ENCODE measurements at places on chromosomes 1 and 21.

- DNase-seq = no peak
Measured at GRCh38 chr1:77197351-77197750, 21.9 kb downstream of the PIGK start.

GRCh38 chr1:242522996-242523718, 1.3 kb downstream of the PLD5 start:
- DNase-seq = peak; percentile 2

DNA sequence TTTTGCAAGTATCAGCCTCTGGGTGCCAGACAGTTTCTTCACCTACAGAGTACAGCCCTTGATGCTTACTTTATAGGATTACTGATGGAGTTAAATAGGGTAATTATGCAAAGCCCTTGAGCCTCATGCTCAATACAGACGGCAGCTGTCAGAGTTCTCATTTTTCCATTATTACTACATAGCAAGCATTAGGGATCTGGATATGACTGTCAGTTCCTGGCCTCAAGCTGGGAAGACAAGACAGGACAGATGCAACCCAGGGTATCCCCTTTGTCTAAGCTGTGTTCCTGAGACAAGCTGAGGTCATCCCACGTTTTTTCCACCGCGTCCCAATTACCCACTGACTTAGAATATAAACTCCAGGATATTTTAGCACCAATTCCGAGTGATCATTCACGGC, 94.4 kb downstream of the SLC35F3 start:
- no peak for DNase-seq

DNA sequence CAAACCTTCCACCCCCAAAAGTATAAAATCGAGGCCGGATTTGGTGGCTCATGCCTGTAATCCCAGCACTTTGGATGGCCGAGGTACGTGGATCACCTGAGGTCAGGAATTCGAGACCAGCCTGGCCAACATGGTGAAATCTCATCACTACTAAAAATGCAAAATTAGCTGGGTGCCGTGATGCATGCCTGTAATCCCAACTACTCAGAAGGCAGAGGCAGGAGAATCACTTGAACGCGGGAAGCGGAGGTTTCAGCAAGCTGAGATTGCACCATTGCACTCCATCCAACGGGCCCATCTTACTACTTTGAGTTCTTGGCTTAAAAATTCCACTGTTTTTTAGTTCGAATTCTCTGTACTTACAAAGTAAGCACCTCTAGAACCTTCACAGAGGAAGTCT, 11.0 kb downstream of the KLHDC8A start:
- DNase-seq = no peak

DNA sequence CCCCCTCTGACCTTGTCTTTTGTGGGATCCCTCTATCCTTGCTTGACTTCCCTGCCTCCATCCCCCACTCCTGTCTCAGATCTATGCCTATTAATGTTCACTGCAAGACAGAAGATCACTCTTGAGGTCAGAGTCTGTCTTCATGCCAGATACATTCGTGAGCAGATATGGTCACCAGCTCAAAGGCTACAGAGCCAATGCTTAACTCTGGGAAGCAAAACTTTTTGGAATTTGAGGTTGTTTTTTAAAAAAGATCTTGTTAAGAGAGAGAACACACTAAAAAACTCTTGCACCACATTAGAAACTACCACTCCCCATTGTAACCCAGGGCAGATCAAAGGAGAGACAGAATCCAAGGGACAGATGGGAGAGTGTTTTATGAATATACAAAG, 17.1 kb upstream of the A3GALT2 start:
- peak; percentile 58 for DNase-seq

GRCh38 chr1:246640747-246641146, 74.5 kb downstream of the CNST start:
- no peak for DNase-seq

- peak; percentile 72 for DNase-seq
Measured at GRCh38 chr1:175154629-175155472, 37.7 kb downstream of the KIAA0040 start.

GRCh38 chr1:90155721-90156487, 161.0 kb downstream of the ZNF326 start:
- DNase-seq = no peak

DNA sequence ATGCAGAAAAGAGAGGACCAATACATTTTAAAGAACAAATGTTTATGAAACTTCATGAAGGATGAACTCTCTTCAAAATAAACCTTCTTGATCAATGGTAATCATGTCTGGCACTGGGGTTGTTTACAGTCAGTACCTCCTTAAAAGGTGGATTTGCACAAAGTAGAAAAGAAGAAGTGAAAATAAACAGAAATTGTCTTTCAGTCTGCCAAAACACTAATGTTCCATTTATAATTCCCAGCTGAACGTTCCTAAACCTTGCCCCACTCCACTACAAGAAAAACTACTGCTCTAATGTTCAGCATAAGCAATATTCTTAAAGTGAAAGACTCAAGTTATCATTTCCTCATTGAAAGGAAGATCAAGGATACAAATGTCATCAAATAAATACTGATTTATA, 86.2 kb downstream of the EIF4G3 start:
- DNase-seq = no peak

DNA sequence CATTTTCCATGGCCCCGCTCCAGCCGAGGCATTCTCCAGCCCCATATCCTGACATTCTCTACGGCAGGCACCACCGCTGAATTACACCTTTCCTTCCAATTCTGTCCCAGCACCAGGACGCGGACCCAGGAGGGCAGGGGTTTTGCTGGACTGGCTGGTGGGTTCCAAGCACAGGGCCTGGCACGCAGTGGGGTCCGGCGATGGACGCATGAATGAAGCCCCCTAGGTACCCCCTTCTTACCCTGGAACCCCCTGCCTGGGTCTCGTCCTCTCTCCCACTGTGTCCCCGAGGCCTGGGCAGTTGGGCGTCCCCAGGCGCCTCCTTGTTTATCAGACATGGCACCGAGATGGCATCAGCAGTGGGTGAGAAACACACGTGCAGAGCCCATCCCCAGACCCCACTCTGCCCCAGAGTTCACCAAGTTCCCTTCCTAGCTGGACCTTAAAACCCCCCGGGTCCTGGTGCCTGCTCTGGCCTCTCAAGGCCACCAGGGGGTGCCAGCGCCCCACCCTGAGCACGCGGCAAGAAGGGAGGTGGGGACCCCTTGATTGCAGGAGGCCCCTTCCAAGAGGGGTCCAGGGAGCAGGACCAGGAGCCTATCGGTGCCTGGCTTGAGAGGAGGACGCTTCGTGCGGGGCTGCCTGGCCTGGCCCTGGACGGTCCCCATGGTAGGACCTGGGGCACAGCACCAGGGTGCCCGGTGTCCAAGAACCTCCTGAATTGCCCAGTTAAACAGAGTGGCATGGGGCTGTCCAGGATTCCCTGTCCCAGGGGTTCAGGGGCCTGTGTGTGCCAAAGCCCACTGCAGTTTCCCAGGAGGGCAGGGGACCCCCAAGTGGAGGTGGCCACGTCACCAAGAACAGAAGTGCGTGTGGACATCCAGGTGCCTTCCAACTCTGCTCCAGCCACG, 46.1 kb downstream of the MEGF6 start:
- DNase-seq = peak; percentile 61

DNA sequence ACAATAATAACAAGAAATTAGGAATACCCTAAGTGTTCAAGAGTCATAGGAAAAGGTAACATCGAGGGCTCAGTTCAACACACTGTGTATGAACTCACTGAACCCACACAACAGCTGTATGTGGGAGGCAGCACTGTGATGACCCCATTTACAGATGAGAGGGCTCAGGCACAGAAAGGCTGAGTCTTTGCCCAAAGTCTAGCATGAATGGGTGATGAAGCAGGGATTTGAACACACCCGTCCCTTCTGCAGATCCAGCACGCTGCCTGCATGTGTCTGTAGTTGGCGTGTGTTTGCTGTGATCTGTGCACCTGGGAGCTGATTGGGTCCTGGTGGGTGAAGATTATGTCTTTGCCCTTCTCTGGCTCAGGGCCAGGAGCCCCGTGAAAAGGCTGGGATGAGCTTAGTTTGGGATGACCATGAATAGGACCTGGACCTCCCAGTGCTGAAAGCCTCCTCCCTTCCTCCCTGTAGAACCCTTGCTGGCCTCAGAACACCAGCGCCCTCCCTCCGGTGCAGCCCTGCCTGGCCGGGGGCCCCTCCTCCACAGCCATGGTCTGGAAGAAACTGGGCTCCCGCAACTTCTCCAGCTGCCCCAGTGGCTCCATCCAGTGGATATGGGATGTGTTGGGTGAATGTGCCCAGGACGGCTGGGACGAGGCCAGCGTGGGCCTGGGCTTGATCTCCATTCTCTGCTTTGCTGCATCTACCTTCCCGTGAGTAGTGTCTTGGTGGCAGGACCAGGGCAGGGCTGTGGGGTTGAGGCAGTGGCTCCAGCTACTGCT, 5.2 kb downstream of the SLC66A1 start:
- DNase-seq = no peak

DNA sequence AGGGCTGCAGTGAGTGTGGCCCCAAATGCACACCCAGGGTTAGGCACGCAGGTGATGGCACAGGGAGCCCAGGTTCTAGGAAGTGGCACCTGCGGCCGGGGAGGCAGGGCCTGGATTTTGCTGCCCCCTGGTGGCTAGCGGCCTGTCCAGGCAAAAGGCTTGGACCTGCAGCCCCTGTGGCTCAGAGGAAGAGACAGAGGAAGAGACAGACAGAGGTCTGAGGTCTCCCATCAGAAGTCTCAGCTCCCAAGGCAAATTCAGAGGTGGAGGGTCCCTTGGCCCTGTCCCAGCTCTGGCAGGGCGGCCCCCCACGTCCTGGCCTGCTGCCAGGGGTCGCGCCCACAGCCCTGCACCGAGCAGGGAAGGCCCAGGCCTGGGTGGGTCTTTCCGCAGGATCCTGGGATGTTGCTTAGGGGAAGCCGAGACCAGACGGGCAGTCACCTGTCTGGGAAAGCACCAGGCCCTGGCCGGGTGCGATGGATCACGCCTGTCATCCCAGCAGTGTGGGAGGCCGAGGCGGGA, 8.0 kb upstream of the TNFRSF14 start:
- DNase-seq = peak; percentile 86
